ENCODE measurements at places on chromosomes 2 and 18.

GRCh38 chr2:50614056-50614455 lies 417.9 kb downstream of the NRXN1 start:
- no peak for DNase-seq

GRCh38 chr2:179932786-179933185 lies 71.4 kb upstream of the ZNF385B start:
- no peak for DNase-seq

DNA sequence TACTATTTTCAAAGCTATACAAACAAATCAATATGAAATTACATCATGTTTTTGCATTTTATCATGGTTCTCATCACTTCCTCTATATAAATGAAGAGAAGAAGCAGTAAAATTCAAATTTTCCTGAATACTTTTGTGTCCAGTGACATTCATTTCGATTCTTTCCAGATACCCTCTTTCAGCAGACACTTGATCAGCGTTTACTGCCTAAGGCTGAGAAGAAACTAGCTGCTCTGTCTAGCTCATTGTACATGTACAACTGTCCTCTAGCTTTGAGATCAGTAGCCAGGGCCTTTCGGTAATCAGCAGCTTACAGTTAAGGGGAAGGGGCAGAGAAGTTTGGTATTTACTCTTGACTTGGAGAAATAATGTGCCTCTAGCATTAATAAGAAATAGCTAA lies 4.8 kb downstream of the VRK2 start:
- DNase-seq: no peak

GRCh38 chr2:59791004-59791618 lies 762.3 kb downstream of the BCL11A start:
- no peak for DNase-seq

GRCh38 chr18:51300912-51301311 lies 103.4 kb upstream of the MEX3C start:
- no peak for DNase-seq

- no peak for DNase-seq
These were observed 46.0 kb downstream of the SANBR start for GRCh38 chr2:61111708-61112107.

- DNase-seq: no peak
These were observed 81.5 kb downstream of the DYSF start for GRCh38 chr2:71534826-71535225.

- no peak for DNase-seq
These were observed 13.5 kb downstream of the TRIB2 start for GRCh38 chr2:12730265-12730664.

GRCh38 chr2:31027549-31027948 lies 110.7 kb downstream of the GALNT14 start:
- DNase-seq: no peak

GRCh38 chr18:47745227-47745626 lies 185.2 kb downstream of the SMAD2 start:
- no peak for DNase-seq

- DNase-seq: no peak
These were observed 1721.9 kb upstream of the SLC39A10 start for GRCh38 chr2:193935114-193935513.

DNA sequence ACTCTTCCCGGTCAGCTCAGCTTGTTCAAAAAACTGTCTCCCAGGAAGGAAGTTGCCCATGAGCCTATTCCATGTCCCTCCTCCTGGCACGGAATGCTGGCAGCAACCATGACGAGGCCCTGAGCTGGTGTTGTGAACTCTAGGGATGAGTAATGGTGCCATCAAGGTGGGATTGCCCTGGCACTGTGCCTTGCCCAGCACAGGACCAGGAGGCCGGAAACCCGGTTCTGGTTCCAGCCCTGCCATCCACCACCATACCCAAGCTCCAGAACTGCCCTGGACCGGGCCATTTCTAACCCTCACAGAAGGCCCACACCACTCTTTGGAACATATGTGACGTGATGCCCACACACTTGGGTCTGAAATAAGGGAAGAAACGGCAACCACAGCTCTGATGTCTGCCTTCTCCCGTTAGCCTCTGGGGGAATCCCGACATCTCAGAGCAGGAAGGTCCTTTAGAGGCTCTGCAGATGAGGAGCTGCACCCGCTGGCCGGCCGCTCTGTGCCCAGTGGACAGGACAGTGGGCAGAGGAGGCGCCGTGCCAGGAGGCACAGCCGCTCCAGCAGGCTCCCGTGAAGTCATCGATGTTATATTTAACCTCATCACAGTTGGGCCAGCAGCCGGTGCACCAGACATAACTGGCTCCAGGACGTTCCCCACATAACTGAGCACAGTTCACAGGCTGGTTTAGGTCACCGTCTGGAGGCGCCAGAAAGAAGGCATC lies 462.1 kb upstream of the ID2 start:
- no peak for DNase-seq

- DNase-seq: no peak
These were observed 119.3 kb upstream of the RBBP8 start for GRCh38 chr18:22813648-22814328.

DNA sequence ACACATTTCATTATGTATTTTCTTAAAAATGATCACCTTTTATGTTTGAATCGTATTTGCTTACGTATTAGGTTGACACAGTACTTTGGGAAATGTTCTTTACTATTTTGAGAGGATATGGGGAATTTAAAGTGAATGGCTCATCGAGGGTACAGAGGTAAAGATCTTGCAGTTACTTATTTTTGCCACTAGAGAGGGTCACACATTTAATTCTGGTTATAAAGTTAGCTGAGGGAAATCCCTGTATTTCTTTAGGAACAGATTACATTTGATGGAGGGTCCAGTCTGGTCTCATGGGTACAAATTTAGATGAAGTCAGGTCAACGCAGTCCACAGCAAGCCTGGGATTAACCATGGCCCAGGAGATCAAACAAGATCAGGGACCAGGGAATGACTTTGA lies 24.5 kb downstream of the DYNC2LI1 start:
- DNase-seq: no peak

GRCh38 chr2:163670929-163671328 lies 64.9 kb downstream of the FIGN start:
- DNase-seq: peak; percentile 3

GRCh38 chr2:149169656-149170055 lies 131.2 kb downstream of the LYPD6B start:
- no peak for DNase-seq

- no peak for DNase-seq
These were observed 64.4 kb downstream of the ANTXR1 start for GRCh38 chr2:69077252-69077950.

DNA sequence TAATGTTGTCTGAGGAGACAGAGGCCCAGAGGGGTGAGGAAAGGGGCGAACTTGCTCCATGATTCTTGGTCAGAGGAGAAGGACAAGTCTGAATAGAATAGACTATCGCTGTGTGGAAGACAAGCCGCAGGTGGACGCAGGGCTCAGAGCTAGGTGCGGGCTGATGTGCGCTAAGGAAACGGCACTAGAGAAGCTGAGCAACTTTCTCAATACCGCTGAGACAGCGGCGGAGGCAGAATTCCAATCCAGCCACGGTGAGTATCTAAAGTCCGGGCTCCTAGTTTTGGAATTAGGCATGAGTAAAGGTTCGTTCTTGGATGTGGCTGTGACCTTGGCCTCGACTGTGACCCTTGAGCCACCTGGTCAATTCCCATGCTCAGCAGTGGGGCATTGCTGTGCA lies 47.8 kb downstream of the CAPN13 start:
- no peak for DNase-seq

DNA sequence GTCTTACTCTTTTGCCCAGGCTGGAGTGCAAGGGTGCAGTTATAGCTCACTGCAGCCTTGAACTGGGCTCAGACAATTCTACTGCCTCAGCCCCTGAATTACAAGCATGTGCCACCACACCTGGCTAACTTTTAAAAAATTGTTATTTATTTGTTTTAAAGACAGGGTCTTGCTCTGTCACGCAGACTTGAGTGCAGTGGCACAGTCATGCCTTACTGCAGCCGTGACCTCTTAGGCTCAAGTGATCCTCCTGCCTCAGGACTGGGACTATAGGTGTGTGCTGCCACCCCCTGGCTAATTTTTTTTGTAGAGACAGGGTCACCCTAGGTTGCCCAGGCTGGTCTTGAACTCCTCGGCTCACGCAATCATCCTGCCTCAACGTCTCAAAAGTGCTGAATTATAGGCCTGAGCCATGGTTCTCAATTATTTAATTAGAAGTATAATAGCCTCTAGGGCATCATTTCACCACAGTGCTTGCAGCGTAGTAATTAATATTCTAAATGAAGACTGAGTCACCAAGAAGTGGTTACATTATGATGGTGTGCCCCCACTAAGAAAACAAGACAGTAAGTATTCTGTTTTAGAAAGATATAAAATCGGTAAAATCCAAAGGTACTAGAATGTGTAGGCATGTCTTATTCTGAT lies 69.6 kb downstream of the EML4 start:
- DNase-seq: peak; percentile 30

GRCh38 chr2:141311430-141311829 lies 819.4 kb downstream of the LRP1B start:
- no peak for DNase-seq

DNA sequence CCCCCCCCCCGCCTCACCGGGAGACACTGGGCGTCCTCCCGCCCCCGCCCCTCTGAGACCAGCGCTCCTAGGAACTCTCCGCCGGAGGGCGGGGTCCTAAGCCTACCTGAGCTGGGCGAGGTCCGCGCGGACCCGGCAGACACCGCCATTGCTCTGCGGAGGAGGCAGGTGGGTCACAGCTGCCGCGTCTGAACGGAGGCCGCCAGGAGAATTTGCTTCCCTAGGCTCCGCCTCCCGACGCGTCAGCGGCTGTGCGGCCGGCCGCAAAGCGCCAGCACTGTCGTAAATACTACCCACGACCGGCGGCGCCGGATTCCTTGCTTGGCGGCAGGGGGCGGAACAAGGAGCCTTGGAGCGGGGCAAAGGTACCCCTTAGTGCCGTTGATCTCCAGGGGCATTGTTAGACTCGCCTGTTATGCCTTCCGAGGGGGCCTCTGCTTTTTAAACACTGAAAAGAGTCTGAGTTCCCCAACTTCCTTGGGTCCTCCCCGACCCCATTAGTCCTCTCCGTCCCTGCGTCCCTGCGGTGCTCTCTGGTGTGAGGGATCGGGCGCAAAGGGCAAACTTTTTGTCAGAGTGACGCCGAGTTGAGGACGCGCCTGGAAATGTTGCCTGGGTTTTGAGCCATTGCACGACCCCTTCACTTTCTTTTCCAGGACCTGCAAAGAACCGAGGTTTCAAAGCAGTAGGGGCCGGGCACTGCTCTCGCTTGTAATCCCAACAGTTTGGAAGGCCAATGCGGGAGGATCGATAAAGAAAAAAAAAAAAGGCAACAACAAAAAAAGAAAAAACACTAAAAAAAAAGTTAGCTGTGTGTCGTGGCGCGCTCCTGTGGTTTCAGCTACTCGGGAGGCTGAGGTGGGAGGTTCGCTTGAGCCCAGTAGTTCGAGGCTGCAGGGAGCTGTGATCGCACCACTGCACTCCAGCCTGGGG lies at the start of gene GGCX:
Gene GGCX, minus strand, starts transcription at position 214 of the 933 bp plus-strand sequence. Its CDS starts 65 bp downstream, at position 149.
- peak; percentile 79 for DNase-seq

GRCh38 chr2:176106581-176107539 lies at the start of gene HOXD11:
Gene HOXD11 (plus strand): TSS chr2:176107280. CDS start chr2:176107356, 76 bp downstream.
- peak; percentile 78 for DNase-seq

GRCh38 chr2:113685471-113685870 lies 58.4 kb downstream of the RABL2A start:
- DNase-seq: no peak

- DNase-seq: no peak
These were observed 63.7 kb upstream of the UXS1 start for GRCh38 chr2:106257830-106258229.

DNA sequence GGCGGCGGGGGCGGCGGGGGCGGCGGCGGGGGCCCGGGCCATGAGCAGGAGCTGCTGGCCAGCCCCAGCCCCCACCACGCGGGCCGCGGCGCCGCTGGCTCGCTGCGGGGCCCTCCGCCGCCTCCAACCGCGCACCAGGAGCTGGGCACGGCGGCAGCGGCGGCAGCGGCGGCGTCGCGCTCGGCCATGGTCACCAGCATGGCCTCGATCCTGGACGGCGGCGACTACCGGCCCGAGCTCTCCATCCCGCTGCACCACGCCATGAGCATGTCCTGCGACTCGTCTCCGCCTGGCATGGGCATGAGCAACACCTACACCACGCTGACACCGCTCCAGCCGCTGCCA lies 644 bp downstream of the ONECUT2 start:
- no peak for DNase-seq

- DNase-seq: no peak
These were observed 163.9 kb downstream of the COL4A4 start for GRCh38 chr2:227000123-227000522.

DNA sequence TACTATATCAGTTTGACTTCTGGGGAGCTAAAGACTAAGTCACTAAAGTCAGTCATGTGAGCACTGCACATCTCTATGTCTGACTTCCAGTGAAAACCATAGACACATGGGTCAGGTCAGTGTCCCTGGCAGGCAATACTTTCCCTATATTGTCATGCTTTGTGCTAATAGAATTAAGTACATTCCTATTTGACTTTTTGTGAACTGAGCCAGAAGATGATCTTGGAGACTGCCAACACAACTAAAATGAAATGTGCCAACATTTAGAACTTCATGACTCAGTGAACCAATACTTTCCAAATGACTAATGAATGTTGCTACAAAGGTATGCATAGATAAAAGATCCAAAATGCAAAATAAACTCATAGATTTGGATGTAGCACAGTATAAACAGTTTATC lies 820.8 kb upstream of the FAM98A start:
- DNase-seq: no peak

DNA sequence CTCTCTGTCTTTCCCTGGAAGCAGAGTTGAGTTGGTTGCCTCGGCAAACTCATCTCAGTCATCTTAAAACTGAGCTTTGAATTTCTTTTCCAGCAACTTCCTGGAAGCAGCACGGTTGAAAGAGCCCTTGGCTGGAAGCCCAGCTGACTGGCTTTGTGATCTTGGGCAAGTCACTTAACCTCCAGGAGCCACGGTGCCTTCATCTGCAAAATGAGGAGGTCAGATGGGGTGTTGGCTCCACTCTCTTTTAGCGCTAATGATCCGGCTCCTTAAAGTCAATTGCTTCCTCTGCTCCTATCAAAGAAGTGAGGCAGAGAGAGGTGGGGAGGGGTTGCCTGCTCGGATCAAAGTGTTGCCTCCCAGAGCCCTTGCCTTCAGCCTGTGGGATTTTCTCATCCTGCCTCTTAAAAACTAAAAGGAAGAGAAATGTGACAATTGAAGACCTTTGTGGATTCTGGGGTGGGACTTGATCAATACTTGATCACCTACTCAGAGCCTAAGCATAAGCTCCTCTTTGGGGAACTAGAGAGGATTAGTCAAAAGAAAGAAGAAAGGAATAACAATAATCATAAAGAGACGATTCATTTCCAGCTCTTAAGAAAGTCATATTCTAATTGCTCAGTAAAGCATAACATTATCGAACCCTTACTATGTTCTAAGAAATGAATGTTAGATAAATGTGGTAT lies 86.6 kb downstream of the MYCN start:
- no peak for DNase-seq

DNA sequence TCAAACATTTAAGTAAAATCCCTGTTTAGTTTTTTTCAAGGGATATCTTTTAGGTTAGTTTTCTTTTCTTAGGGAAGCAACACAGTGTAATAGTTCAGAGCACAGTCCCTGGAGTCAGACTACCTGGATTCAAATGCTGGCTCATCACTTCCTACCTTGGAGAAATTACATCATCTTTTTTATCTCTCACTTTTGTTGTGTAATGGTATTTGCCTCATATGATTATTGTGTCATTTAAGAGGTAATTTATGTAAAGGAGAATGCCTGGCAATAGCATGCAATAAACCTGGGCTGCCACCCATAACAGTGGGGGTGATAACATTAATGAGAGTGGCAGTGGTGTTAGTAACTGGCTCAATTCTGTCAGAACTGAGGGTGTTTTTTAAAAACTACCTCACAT lies 26.3 kb downstream of the ERLEC1 start:
- DNase-seq: no peak

GRCh38 chr2:109649736-109650695 lies 35.9 kb downstream of the SOWAHC start:
- no peak for DNase-seq

Measured in NCI-H1092 (cell line).